ENCODE measurements at places on chromosomes 16 and 17.
A peak's percentile ranks its signal among the peaks of the same experiment; 100 is the strongest.

DNA sequence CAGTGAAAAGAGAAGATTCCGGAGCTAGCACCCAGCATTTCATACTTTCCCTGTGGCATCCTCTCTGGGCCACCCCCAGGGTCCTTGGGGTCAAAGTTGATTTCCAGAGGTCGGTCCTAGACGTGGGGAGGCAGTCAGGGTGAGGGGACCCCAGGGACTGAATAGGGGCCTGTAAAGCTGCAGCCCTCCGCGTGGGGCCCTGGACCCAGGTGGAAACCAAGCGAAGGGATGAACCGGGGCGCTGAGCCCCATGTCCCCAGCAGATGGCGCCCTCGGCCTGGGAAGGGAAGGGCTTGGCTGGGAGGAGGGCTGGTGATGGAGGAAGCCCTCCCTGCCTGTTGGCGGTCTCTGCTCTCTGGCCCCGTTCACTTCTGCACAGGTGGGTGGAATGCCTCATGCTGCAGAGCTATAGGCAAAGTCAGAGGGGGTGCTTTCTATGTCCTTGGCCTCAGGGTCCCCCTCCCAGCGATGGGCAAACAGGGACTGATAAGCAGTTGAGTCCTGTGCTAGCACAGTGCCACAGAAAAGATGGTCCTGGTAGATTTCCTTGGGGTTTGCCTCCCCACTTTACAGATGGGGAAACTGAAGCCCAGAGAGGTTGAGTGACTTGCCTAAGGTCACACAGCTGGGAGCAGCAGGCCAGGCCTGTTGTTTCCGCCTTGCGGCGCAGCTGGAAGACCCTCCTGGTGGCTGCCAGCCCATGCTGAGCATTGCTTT is 163.4 kb upstream of the CIBAR2 start:
- peak; percentile 59 for DNase-seq

DNA sequence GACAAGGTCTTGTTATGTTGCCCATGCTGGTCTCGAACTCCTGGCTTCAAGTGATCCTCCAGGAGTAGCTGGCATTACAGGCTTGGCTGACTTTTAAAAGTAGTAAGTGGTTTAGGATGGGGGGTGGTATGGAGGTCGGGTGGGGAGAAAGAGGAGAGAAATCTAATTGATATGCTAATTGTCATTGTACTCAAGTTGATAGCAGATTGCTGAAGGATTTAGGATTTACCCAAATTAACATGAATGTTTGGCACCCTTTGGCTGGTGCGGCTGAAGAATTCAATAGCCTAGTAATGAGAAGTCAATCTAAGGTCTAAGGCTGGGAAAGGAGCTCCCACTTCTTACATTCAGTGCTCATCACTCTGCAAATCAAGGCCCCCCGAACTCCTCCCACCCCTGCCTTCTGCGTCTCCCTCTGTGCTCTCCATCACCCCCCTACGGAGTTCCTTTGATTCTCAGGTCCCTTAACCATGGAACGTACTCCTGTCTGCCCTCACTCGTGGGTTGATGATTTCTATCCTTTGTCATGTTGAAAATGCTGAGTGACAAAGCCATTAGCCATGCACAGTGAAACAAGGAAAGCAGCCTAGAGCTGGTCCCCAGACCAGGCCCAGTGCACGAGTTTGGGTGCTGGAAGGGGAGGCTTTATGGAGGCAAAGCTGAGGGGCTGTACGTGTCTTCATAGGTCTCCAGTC is 17.3 kb downstream of the CDH13 start:
- DNase-seq = no peak

- no peak for DNase-seq
Observed at GRCh38 chr16:23160574-23160973, 11.3 kb upstream of the USP31 start.

DNA sequence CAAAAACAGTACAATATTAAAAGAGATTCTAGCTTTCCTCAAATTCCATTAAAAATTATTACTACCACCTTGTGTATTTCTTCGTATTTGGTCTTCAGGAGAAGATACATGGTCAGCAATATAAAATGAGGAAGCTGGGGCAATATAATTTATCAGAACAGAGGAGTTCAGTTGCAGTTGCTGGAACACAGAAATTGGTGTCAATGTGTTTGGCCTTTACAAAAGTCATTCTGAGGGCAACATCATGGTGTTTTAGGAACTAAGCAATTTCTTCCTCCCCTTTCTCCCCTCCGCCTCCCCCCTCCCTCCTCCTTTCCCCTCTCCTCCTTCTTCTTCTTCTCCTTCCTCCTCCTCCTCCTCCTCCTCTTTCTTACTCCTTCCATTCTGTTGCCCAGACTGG is 102.1 kb downstream of the YPEL2 start:
- DNase-seq = no peak

GRCh38 chr16:85370881-85371651 is 242.1 kb upstream of the GSE1 start:
- DNase-seq = no peak

GRCh38 chr17:41067281-41067680 is 1.6 kb upstream of the KRTAP2-4 start:
- DNase-seq = no peak

- no peak for DNase-seq
Observed at GRCh38 chr16:89741342-89742014, 20.1 kb downstream of the ZNF276 start.

GRCh38 chr17:41784207-41784744 is 2.2 kb downstream of the JUP start:
- DNase-seq = no peak
